Inflammatory macrophage treated with lipopolysaccharide for 4 hours (primary cell): ENCODE measurements at places on chromosomes 7 and 10.
A peak's percentile ranks its signal among the peaks of the same experiment; 100 is the strongest.

- no peak for DNase-seq
Measured at GRCh38 chr7:102021841-102022618, 204.6 kb downstream of the CUX1 start.

DNA sequence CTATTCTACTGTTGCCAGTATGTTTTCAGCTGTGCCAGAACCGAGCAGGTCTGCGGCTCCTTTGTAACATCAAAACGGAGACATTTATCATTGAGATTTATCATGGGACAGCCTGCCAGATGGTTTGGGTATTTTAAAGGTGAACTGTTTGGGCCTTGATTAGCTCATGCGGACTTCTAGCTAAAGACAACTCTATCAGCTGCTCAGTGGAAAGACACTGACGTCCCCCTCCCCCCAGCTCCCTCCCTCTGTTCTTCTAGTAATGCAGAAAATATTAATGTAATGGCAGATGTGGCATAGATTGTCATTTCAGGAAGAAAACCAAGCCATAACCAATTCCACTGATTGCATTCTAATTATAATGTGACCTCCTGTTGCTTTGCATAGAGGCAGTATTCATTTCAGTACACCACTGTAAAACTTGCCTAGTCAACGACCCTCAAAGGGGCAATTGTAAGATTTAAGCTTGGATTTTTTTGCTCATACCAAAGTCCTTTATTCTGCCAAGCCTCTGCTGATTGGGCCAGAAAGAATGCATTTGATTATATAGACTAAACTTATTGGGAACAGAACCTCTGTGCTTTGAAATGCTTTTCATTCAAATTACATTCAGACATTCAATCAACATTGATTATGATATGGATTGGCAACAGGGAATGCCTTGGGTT, 966.8 kb downstream of the LRMDA start:
- no peak for DNase-seq

DNA sequence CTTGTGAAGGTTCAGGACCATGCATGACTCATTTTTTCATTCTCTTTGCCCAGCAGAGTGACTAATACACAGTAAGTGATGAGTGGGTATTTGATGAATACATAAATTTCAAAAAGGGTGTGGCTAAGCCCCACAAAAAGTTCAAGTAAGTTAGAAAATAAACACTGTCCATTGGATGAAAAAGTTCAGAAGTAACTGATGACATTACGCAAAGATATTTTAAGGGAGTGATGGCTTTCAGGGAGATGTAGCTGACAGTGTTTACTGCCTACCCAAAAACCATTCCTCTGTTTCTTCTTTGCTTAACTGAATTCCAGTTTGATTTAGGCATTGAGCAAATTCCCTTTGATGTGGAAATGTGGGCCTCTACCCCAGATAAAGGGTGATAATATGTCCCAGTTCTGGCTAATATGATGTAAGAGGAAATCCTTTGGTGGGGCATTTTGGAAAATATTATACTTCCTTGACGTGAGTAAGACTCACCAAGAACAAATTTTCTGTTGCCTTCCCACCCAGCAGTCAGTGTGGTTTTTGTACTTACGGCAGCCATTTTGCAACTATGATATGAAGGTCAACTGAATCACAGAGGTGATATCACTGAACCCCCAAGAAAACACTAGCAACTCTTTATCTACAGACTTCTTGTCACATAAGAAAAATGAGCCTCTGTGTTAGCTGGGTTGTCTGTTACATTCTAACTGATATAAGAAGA, 29.0 kb upstream of the EBLN1 start:
- DNase-seq, result peak; percentile 80

DNA sequence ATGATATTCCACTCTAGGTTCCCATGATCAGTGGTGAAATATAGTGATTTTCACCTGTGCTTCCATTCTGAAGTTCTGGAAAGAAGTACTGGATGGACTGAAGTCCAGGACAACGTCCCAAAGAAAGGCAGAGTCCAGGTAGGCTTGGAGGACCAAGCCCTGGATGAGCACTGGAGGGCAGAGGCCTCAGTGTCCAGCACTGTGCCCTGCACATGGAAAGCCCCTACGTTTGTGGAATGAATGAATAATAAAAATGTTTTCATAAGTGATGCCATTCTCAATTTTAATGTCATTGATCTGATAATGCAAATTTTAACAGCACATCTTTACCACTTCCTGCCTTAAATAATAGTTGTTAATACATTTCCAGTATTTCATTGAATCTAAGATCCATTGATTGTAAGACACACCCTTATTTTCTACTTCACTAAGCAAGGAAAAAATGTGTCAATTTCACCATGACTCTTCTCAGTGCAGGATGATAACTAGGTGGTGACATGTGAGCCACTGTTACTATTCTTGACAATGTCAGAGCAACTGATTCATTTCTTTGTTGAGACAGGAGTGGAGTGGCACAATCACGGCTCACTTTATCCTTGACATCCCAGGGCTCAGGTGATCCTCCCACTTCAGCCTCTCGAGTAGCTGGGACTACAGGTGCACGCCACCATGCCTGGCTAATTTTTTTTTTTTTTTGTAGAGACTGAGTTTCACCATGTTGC, 35.2 kb downstream of the ZNF783 start:
- DNase-seq, result no peak

DNA sequence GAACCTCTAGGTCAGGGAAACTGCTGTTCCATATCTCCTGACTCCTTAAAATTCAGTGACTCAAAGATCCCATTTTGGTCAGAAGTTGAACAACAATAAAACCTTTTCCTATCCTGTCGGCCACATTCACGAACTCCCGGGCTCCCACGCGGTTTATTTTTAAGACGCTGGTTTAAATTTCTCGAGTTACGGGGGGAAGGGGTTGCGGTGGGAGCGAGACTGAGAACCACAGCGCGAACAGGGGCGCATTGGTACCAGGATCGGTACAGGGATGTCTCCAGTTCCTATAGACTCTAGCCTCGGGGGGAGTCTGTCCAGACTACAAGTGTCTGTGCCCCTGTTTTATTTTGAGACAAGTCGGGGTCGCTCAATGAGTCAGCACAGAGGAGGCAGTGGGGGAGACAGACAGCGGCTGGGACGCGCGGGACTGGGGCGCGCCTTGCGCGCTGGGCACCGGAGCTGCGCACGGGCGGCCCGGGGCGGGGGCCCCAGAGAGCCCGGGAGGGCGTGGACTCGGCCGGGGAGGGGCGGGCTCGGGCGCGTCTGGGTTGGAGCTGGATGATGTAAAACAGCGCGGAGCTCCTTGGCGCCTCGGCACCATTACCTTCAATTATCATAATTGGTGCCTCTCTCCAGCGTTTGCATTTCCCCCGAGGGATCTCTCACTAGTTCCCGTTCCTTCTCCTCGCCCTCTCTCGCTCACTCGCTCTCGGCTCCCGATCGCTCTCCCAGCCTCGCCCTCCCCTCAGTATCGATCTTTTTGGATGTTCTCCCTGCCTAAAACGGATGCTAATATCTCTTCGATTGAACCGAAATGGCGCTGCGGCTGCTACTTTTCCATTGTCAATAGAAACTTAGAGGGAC, 8.7 kb upstream of the BAMBI start:
- peak; percentile 16 for DNase-seq

DNA sequence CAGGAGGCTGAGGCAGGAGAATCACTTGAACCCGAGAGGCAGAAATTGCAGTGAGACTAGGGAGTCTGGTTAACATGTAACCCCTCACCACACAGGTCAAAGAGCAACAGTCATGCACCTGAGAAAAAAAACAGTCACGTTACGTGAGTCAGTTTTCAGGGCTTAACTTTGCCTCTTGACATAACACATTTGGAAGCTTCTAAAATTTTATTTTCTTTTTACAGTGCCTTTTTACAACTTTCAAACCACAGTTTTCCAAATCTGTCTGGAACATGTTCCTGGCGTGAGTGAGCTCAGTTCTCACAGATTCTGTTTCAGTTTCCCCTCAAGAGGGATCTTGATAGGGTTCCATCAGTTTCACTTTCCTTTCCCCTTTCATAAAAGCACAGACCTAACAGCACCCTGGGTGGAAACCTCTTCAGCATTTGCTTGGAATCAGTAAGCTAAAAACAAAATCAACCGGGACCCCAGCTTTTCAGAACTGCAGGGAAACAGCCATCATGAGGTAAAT, 4.4 kb downstream of the IFIT3 start:
- peak; percentile 93 for DNase-seq

GRCh38 chr10:67657775-67658174, 38.2 kb downstream of the CTNNA3 start:
- DNase-seq, result no peak

GRCh38 chr10:71285180-71285545, 33.9 kb upstream of the SLC29A3 start:
- DNase-seq, result peak; percentile 35

GRCh38 chr10:99529591-99530107, 3.1 kb upstream of the NKX2-3 start:
- DNase-seq, result no peak

DNA sequence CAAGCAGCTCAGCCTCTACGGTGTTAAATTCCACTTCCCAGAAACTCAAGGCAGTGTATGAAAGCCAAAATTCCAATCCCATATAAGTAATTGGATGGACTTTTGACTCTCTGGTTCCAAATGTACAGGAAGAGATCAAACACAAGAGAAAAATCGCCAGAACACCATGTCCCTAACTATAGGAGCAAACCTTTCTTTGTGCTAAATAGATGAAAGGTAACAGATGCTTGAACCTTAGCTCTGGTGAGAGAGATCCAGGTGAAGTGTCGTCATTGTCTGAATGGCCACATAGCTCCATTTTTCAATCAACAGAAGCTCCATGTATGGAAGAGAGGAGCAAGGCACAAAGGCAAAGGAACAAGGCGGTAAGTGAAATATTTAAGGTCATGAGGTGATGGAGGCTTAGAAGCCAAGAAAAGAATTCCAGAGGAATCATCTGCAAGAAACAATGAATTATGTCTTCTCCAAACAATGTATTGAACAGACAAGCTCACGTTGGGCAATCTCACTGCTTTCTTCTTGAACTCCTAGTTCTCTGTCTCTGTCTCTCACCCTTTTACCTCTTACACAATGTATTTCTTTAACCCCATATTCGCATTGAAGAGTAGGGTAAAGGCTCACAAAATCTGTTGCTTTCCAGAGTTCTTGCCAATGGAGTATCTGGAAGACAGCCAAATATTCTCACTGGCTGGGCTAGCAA, 585.1 kb downstream of the GATA3 start:
- DNase-seq, result no peak

GRCh38 chr7:31724696-31725095, 37.7 kb downstream of the PPP1R17 start:
- no peak for DNase-seq

DNA sequence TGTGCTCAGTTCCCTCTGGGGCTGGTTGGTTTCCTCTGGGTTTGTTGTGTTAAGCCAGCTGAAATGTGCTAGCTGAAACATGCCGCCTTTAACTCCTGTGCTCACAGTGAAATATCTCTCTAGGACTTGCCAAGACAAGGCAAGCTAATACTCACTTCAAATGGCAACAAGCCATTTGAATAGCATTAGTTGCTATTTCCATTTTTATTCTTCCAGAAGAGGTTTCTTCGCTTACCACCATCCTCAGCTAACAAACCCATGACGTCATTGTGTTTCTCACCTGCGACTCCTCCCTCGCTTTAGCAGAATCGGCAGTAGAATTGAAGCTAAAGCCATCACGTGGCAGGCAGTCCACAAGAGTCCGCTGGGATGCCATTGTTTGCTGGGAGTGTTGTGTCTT, 61.3 kb downstream of the ZNF22 start:
- no peak for DNase-seq
